Omental fat pad (tissue), 4 donors: ENCODE measurements at places on chromosomes 7 and 10.

DNA sequence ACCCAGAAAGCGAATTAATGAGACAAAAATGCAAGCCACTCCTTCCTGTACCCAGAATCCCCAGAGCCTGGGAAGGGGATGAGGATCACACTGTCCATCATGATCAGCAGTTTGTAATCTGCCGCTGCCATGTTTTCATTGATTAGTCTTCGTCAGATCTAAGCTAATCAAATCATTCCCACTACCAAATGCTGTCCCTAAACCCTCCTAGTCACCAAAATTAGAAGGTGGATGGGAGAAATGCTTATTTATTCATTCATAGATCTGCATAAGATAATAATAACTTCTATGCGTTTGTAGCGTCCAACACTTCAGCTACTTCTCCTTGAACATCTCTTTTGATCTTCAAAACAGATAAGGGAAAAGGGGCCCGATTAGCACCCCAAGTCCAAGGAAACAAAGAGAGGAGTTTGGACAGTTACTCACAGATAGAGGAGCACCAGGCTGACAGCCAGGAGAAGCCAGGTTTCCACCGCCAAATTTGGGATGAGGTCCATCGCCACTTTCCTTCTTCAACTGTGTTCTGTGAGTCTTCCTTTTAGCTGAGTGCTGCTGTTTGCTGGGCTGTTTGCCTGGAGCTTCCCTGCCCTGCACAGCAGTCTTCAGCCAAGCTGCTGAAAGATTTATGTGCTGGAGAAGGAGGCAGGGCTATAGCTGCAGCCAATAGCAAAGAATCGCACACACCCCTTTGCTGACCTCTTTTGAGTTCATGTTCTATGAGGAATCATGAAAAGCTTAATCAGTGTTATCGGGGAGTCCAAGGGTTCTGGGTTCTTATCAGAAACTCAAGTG is at the start of gene CYP3A5:
TSS of gene CYP3A5 (minus strand) at position 597 of the 792 bp plus-strand sequence. CDS start at position 497, 100 bp downstream.
- no peak for DNase-seq

DNA sequence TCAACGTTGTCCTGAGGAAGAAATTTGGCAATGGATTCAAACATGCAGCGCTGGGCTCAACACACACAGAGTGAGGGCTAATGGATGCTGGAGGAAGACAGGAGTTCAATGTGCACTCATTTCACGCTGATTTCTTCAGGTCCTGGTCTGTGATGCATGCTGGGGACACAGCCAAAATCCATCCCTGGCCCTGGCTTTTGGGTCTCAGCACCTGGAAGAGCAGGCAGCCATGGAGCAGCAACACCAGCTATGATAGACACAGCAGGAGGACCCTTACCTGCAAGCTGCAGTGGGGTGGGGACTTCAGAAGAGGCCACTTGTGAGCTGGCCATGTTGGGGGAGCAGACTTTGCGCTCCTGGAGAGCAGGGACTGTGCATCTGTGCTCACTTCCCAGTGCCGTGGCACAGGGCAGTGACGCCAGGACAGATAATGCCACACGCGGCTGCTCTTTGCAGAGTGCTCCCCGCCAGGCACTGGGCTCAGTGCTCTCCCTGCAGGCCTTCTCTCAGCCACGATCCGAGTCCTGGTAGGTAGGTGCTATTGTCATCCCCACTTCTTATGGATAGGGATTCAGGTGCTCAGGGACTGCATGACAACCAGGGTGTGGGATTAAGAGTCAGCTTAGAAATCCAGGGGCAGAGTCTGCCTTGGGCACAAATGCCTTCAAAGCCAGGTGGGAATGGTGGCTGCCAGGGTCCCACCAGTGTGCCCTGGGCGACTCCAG is 138.8 kb upstream of the UNC5B start:
- DNase-seq, result no peak

GRCh38 chr7:30896036-30896435 is 15.6 kb upstream of the AQP1 start:
- no peak for DNase-seq

DNA sequence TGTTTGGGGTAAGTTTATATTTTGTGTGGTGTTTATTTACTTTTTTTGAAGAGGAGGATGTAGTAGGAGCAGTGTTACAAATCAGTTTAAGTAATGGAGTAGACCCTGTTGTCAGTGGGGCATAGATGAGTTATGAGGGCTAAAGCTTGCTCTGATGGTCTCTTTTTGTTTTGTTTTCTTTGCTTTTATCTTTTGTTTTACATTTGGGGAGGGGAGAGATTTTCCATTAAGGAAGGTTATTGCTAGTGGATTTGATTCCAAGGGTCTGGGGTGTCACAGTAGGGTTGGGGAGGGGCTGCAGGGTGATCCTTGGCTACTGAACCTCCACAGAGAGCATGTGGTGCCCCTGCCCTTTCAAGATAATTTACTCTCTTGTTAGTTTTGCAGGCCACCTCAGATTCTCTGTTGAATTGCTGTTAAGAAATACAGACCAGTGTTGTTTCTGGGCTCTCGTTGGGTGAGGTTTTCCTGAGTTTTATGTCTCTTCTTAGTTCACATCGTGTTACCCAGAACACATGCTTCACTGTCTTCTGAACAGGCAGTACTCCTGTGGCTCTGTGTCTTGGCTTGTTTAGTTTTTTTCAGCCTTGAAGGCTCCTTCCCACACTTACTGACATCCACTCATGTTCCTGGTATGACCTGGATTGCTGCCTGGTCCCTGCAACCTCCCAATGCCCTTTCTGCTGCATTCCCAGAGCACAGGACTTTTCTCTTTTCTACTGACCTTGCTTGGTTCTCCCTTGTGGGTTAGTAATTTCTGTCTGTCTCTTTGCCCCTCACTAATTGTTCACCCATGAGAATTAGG is 4.2 kb downstream of the KIFBP start:
- no peak for DNase-seq

- no peak for DNase-seq
Measured at GRCh38 chr10:123558651-123559050, 107.5 kb upstream of the GPR26 start.

- no peak for DNase-seq
Measured at GRCh38 chr7:128381161-128381821, 19.8 kb upstream of the PRRT4 start.
